AG04449 (cell line): ENCODE measurements at places on chromosomes 1 and 21.

DNA sequence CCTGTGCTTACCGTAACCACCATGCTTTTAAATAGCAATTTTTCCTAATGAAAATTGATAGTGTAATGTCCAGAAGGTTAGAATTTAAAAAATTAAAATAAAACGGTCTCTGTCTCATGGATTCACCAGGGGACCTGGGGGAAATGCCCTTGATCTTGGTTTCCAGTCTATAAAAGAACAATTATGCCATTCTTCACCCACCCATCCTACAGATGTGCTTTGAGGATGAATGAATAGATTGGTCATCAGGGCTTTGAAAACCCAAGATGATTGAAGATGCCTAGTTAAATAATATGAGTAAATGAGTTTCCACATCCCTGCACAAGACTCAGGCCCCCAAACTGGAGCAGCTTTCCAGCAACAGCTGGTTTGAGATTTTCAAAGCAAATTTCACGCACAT is 38.7 kb downstream of the CNN3 start:
- DNase-seq: no peak

- no peak for DNase-seq
These were observed 37.6 kb upstream of the LDLRAP1 start for GRCh38 chr1:25505656-25506385.

- no peak for DNase-seq
These were observed 28.4 kb upstream of the NPPB start for GRCh38 chr1:11886986-11887665.

- DNase-seq: no peak
These were observed 291.6 kb downstream of the PLPP3 start for GRCh38 chr1:56287721-56288120.

DNA sequence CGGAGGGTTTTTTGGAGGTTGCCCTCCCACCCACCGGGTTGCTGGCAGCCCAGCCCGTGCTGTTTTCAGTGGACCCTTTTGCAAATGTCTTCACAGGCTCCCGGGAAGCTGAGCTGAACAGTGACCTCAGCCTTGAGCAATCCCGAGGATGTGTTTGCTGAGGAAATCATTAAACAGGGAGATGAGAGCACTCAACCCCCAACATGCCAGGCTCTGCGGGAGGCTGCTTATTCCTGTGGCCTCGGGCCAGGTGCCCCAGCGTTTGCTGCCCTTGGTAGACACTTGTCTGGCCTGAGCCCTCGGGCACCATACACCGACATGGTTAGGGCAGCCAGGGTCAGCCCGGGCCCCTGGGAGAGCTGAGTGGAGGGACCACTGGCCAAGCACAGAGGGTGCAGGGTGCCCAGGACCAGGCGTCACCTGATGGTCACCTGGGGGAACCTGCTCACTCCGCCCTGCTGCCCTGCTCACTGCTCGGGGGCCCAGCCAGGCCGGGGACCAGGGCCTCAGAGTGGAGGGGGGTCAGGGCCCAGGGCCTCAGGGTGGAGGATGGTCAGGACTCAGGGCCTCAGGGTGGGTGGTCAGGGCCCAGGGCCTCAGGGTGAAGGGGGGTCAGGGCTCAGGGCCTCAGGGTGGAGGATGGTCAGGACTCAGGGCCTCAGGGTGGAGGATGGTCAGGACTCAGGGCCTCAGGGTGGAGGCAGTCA is 42.5 kb upstream of the POFUT2 start:
- peak; percentile 71 for DNase-seq

GRCh38 chr1:234262007-234262753 is 111.1 kb upstream of the COA6 start:
- no peak for DNase-seq

DNA sequence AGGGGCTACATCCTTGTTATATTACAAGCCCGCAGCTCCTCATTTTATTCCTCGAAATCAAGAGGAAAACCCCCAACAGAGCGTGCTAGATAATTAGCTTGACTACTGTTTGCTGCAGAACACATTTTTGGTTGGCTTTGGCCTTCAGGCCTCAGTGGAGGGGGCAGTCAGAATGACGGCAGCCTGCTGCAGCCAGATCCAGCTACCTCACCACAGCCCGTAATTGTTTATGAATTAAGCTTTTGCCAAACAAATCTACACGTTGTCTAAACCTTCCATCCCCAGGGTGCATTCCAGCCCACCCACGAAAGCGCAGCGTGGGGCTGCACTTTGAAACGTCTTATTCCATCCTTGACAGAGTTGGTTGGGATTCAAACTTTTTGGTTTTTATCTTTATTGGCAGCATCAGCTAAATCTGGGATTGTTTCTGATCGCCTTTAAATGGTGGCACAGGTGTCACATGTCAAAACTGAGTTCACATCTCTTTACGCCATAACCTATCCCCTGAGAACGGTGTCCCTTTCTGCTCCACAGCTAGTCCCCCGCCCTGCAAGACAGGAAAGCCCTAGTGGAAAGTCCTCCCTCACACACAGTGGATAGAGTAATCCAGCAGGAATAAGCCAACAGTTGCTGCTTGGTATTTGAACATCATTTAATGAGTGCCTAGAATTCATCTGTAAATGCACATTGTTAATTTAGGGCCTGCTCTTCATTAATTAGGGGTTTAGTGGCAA is 195.5 kb downstream of the LMO4 start:
- no peak for DNase-seq

GRCh38 chr1:56180520-56181190 is 398.7 kb downstream of the PLPP3 start:
- DNase-seq: no peak

GRCh38 chr1:181312946-181313345 is 170.4 kb upstream of the CACNA1E start:
- no peak for DNase-seq

GRCh38 chr1:24389231-24389678 is 24.3 kb downstream of the STPG1 start:
- no peak for DNase-seq

DNA sequence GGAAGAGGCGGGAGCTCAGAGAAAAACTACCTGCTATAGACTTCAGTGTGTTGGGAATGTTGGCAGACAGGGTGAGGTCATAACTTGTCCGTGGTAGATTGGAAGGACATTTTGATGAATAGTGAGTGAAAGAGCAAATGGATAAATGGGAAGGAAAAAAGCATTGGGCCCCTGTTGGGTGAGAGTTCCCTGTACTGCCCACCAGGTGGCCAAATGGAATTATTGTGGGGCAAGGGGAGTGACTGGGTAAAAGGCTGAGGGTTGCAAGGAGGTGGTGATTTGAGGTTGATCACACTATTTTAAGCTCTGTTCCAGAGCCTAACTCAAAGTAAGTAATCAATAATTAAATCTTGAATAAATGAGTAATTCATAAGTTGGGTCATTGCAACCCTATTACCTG is 60.4 kb downstream of the MRPS6 start:
- no peak for DNase-seq

DNA sequence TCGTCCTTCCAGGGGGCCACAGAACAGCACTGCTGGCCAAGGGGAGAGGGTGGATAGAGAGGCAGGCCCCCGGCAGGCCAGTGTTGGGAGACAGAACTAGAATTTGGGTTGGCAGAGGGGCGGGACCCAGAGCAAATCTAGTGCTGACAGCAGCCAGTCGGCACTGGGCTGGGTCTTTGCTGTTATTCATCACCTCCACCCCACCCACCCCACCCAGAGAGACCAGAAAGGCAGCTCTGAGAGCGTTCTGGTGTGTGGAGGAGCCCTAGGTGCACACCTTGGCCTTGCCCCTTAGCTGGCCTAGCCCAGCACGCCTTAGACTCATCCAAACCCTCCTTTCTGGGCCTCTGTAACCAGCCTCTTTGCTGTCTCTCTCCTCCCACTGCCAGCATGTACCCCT is 6.4 kb upstream of the PKP1 start:
- DNase-seq: no peak

DNA sequence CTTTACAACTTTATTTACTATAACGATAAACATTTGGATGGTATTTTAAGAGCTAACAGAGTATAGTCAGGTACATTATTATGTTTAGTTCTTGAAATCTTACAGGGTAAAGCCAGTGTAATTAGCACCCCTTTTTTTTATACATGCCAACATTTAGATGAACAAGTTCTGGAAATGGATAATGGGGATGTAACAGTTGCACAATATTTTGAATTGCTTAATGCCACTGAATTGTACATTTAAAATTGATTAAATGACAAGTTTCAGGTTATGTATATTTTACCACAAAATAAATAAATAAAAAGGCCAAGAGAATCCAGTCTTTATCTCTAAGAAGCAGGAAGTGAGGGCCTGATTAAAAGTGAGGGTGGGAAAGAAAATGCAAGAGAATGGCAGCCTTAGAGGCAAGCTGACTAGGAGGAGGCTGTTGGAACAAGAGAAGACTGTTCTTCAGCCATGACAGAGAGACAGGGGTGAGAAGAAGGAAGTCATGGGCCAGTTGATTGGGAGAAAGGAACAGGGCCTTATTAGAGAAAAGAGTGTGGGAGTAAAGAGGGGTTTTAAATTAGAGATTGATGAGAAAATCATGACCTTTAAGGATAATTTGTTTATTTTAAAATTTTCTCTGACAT is 49.9 kb upstream of the TNFSF18 start:
- no peak for DNase-seq

- no peak for DNase-seq
These were observed 97.3 kb downstream of the MAP3K21 start for GRCh38 chr1:233424779-233425178.

- no peak for DNase-seq
These were observed 29.7 kb downstream of the CTH start for GRCh38 chr1:70440642-70441391.

DNA sequence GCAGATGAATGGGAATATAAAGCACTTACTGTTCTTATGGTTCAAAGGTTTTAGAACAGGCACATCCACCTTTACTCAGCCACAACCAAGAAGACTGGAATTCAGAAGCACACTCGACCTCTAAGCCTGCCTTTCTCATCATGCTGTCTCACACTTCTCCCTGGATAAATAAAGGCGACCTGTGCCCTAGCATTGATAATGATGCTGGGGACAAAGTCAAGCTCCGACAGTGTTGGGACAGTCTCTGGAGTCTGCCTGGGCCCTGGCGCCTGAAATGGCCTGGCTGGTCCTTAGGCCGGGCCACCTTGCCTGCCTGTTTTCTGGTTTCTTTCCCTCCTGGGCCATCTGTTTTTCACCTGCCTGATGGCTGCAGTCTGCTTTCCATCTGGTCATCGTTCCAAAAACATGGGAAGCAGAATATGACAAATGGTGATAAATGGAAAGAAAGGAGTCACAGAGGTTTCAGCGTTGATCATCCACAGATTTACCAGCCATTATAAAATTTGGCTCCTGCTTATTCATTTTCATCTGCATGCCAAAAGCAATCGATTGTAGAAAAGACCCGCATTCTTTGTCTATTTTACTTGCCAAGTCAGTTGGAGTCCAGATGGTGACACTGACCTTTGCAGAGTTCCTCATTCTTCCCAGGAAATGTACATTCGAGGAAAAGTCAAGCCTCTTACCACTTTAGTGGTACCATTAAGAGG is 91.2 kb upstream of the KCNJ15 start:
- no peak for DNase-seq

DNA sequence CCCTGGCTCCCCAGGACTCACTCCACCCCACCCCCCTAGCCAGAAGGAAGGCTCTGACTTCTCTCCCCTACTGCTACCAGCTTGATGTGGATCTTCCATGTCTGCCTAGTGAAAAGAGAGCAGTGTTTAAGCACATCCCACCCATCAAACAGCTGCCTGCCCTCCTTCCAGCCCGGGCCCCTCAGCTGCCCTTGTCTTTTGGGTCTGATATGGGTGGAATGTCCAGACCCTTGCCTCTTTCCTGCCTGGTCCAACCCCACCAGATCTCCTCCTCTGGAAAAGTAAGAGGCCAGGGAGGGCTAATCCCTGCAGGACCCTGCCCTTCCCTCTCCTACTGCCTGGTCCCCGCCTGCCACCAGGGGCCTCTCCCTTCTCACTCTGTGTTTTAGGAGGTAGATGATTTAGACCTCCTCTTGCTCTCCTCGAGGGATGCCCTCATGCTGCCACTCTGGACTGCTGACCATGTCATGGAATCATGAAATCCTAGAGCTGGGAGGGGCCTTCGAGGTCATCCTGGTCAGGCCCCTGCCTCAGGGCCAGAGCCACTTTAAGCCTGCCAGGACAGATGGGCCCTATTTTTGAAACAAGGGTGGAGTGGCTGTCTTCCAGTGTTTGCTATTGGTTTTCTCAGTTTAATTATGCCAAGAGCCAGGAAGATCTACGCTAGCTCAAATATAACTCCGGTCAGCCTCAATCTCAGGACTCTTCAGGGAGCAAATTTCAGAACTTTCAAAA is 15.8 kb upstream of the HSPG2 start:
- no peak for DNase-seq

GRCh38 chr1:168476588-168477385 is 67.0 kb downstream of the XCL2 start:
- DNase-seq: no peak

GRCh38 chr1:15959827-15960446 is 16.0 kb downstream of the ZBTB17 start:
- no peak for DNase-seq
